Stimulated activated CD4-positive, alpha-beta T cell treated with anti-CD3 and anti-CD28 coated beads, Interleukin-1b, Interleukin-23, amount 100 ng/mL, for 4 hours (primary cell): ENCODE measurements at places on chromosomes 1 and 21.

DNA sequence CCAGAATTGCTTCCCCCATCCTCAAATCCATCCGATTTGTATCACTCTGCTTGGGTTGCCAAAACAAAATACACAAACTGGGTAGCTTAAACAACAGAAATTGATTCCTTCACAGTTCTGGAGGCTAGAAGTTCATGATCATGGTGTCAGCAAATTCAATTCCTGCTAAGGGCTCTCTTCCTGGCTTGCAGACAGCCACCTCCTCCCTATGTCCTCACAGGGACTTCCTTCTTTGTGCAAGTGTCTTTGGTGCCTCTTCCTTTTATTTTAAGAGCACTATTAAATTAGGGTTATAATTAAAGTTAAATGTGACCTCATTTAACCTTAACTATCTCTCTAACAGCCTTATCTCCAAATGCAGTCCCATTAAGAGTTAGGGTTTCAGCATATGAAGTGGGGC, 112.8 kb downstream of the PLPP3 start:
- DNase-seq = no peak

- no peak for DNase-seq
These were observed 13.3 kb upstream of the RNF11 start for GRCh38 chr1:51222809-51223208.

DNA sequence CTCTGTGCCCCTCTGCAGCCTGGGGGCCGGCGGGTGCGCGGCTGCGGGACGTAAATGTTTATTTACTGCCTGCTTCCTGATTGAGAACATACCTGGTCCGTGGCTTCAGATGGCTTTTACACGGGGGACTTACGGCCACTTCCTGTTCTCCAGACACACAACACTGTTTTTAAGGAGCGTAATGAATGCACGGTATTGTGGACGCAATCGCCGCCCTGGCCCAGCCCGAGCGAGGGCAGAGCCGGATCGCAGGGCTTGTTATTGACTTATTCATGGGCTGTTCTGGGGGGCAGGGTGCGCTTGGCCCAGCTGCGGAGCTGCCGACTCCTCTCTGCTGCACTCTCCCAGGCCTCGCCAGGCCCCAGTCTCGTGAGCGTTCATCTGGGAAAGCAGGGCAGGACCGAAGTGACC, 52.8 kb upstream of the ACTRT2 start:
- no peak for DNase-seq

DNA sequence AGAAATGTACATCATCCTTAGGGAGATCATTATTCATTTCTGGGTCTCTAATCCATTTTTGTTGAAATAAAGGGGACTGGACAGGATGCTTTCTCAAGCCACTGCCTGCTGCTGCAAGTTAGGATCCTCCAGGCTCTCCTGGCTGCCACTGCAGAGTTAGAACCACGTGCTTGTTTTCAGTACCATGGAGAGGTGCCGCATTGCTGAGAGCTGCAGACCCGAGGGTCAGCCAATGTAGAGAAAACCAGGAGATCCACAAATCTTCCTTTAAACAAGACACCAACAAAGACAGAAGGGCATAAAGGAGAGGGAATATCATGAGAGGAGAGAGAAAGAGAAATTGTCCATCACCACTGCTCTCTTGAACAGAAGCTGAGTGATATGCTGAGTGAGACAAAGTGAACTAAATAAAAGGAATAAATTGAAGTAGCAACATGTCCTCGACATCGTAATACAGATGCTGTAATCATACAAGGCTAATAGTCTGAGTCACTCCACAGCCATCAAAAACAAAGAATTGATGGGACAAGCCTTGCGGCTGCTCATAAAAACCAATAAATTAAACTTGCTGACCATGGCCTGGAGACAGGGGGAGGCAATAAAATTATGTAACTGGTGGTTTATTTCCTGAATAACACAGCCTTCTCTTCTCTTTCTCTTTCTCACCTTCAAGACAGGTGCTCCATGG, 255.7 kb downstream of the OMA1 start:
- DNase-seq = no peak

GRCh38 chr1:189513091-189513490, 964.6 kb downstream of the BRINP3 start:
- no peak for DNase-seq

DNA sequence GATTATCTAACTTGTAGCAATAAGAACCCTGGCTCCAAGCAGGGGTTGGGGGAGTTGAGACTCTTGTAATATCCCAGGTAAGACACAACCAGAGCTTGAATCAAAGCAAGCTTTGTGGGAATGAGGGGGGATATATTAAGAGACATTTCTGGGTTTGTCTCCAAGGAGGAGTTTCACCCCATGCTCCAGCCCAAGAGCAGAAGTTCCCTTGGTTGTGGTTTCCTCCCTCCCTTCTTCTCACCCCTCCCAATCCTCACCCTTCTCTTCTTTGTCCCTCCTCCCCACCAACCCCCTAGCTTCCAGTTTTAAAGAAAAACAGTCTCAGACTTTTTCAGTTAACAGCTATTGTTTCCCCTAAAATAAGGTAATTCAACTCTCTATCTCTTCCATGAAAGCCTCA, 11.9 kb downstream of the TRAF3IP3 start:
- DNase-seq = no peak

DNA sequence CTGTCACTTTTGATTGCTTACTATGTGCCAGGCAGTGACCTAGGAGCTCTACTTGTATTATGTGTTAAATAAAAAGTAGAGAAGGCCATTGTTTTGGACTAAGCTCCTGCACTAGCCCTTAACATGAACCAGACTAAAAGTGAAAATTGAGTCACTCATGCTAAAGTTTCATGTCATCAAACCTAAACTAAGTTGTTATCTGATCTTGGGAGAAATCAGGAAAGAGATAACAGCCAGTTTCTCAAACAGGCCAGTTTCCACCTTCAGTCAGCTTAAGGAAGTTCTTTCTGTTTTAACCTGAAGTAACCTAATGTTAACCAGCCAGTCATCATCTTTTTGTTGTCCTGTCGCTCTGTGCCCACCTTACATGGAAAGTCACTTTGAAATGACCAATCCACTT, 102.1 kb upstream of the MARK1 start:
- no peak for DNase-seq

DNA sequence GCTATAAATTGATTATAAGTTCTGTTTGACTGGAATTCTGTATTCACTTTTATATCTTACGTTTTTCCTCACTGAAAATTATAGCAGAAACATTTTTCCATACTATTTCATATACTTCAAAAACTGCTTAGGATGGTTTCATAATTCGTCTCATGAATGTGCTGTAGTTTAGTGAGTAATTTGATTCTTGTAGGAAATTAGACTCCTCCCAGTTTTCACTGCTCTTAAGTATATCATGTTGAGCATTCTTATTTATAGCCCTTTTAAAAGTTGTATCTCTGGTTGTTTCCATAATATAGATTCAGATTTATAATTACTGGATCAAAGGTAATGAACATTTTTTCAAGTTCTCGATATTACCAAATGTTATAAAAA, 250.6 kb downstream of the FMN2 start:
- DNase-seq = no peak
